ENCODE measurements at places on chromosomes 4 and X.
A peak's percentile ranks its signal among the peaks of the same experiment; 100 is the strongest.

DNA sequence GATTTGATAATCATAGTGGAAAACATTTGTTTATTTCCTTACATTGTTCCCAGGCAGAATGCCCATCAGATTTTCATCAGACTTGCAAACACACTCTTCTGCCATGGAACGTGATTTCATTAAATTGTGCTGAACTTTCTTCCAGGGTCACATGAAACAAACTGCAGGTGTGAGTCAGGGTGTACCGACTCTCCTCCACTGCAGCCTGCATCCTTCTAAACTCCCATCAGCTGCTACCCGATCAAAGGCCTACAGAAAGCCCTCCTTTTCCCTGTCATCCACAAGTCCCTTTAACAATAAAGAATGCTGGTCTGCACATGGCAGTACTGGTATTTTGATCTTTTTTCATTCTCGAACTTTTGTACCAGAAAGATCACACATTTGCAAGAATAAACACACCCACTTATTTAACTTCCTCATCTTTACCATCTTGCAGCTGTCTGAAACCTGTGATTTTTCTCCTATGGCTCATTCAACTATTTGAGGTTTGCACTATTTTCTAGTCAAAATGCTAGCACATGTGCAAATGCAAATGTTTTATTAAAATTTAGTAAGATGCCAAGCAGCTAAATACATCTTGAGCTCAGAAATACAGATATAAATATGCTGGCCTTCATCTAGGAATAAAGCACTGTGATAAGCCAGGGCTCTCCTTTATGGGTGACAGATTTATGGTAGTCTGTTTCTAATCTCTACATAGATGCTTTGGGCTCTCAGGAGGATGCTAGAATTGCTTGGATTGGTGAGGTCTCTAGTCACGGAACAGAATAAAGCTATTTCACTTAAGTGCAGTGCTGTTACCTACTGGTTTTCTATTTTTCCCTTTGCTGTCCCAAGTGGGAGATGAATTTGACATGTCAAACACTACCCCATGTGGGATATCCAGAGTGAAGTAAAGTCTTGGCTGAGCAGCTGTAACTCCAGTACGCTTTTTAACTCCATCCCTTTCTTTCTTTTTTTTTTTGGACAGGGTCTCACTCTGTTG, 25.8 kb upstream of the ARHGAP24 start:
- no peak for DNase-seq

GRCh38 chr4:139965789-139966188, 188.2 kb downstream of the MAML3 start:
- DNase-seq: no peak

GRCh38 chr4:83455281-83456183, at the start of the genes HELQ and MRPS18C:
TSS of gene HELQ (minus strand) at chr4:83455823. CDS start at chr4:83455693, 130 bp downstream.
TSS of gene MRPS18C (plus strand) at chr4:83456058. CDS start at chr4:83456078, 20 bp downstream.
- DNase-seq: peak; percentile 93

- no peak for DNase-seq
Measured at GRCh38 chrX:31224381-31225012, 152.7 kb upstream of the FTHL17 start.

DNA sequence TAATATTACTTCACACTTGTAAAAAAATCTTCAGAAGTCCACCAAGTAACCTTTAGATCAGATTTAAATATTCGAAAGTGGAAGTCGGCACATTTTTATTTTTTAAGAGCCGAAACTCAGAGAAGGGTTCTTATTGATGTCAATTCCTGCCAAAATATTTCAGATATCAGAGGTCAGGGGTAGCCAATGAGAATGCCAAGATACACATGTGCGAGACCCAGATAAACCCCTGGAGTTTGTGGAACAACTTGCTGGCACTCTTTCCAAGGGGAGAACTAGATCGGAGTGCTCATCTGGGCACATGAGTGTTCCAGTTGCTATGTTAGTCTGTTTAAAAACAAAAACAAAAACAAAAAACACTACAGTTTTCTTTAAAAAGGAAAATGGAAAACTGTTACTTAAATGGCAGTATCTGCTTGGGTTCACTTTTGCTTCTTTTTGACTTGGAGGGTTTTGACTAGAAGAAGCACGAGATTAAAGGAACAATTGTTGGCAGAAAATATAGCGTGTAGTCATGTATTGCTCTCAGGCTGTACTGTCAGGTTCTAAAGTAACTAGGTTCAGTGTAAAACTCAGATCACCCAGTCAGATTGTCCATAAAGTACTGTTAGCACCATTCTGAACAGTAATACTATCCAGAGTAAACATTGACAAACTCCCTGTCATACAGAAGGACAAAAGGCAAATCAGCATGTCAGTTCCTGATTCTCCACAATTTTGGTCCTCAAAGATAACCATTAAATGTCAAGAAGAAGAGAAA, 188.0 kb upstream of the PACRGL start:
- no peak for DNase-seq

- no peak for DNase-seq
Measured at GRCh38 chr4:75644095-75644494, 13.8 kb upstream of the CDKL2 start.

DNA sequence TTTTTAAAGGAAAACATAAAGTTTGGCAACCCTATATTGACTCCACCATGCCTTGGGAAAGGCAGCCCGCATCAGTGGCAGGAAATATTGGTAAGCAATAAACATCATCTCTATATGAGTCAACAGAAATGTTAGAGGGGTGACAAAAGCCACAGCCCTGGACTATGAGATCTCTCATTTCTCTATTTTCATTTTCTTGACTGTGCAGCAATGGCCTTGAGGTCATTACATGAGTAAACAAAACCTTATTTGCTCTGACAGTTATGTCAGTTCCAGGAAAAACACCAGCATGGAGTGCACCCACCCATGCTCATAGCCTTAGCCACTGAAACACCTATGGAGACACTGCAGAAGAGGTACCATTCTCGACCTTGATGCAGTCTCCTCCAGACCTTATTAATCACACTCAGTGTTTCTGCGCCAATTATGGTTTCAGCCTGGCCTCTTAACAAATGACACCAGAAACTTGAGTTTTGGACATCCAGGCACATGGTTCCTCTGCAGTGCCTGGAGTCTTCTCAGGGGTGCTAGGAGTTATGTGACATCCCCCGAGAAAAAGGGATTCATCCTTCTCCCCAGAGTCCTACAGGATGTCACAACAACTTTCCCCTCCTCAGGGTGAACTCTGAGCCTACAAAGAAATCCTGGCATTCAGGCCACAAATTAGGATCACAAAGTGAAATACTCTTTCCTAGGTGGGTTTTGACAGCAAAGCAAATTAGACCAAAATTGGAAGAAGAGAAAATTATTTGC, 16.0 kb upstream of the HPGD start:
- no peak for DNase-seq

DNA sequence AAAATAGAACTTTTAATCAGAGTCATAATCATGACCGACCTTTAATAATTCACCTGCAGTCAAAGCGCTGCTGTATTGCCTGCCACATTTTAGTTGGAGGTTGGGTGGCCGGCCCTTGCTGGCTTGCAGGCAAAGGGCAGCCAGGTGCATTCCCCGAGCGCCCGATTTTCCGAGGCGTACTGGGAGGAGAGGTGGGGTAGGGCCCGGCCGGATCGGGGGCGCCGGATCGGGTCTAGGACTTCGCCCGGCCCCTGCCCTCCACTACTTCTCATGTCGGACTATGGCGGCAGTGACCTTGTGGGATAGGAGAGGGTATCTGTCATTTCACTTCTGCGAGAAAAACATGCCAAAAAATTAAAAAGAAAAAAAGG, 2.5 kb upstream of the RS1 start:
- DNase-seq: no peak

- DNase-seq: no peak
Measured at GRCh38 chrX:39975101-39975925, 122.4 kb downstream of the BCOR start.

DNA sequence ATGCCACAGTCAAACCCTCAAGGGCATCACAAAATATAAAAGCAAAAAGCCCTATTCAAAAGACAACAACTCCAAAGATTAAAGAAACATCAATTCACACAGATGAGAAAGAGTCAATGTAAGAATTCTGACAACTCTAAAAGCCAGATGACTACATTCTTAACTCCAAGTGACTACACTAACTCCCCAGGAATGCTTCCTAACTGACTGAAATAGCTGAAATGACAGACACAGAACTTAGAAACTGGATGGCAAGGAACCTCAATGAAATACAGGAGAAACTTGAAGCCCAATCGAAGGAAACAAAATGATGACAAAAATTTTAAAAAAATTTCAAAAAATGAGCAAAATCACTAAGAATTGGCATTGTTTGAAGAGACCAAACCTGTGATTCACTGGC, 1047.6 kb upstream of the PCDH10 start:
- peak; percentile 19 for DNase-seq

- DNase-seq: no peak
Measured at GRCh38 chr4:4599481-4600275, 57.8 kb upstream of the STX18 start.

DNA sequence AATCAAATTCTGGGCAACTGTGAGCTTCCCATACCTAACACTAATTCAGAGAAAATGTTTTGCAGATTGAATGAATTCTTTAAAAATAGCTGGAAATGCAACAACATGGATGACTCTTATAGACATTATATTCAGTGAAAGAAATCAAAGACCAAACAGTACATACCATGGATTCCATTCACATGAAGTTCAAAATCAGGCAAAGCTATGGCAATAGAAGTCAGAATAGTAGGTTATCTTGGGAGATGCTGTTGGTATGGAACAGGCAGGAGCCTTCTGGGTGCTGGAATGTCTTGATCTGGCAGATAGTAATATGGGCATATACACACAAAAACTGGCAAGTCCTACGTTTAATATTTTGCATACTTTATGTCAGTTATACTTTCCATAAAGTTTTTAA, 25.5 kb upstream of the CBLL2 start:
- peak; percentile 24 for DNase-seq

DNA sequence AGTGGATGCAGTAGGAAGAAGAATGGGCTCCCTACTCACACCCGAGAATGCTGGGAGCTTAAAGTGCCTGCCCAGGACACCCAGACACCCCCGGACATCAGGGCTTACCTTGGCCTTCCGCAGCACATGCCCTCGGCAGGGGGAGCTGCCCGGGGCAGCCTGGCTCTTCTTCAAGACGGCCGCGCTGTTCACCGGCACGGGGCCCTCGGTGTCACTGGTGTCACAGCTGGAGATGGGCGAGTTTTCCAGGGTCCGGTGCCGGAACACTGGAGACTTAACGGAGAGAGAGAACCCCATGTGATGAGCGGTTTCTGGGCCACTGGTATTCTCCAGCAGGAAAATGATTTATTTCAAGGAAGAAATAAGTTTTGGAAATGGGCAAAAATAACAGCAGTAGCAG, 170.9 kb downstream of the AFAP1 start:
- no peak for DNase-seq

Data from HS-5 (cell line).